GM19239 (cell line): ENCODE measurements at places on chromosomes 5 and 9.

DNA sequence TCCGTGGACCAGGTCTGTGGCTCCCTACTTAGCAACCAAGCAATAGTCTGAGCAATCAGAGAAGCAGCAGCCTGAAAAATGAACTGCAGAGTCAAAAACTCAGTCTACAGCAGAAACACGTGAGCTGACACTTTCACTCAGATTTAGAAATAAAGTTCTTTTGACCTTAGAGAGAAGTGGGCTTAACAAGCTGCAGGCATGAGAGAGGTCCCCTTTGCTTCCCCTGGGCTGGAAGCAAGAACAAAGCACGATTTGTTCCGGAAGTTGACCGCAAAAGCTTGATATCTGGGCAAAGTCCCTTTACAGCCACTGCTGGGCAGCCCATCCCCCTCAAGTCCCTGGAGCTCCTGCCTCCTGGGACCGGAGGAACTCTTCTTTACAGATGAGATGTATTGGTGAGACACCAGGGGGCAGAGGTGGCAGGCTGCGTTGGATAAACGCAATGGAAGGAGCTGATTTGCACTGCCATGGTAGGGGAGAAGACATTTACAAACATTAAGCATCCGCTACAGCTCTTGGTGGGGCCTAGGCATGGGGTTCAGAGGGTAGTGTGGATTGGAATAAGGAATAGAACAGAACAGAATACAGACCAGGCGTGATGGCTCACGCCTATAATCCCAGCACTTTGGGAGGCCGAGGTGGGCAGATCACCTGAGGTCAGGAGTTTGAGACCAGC, 5.8 kb upstream of the SOWAHA start:
- no peak for DNase-seq

DNA sequence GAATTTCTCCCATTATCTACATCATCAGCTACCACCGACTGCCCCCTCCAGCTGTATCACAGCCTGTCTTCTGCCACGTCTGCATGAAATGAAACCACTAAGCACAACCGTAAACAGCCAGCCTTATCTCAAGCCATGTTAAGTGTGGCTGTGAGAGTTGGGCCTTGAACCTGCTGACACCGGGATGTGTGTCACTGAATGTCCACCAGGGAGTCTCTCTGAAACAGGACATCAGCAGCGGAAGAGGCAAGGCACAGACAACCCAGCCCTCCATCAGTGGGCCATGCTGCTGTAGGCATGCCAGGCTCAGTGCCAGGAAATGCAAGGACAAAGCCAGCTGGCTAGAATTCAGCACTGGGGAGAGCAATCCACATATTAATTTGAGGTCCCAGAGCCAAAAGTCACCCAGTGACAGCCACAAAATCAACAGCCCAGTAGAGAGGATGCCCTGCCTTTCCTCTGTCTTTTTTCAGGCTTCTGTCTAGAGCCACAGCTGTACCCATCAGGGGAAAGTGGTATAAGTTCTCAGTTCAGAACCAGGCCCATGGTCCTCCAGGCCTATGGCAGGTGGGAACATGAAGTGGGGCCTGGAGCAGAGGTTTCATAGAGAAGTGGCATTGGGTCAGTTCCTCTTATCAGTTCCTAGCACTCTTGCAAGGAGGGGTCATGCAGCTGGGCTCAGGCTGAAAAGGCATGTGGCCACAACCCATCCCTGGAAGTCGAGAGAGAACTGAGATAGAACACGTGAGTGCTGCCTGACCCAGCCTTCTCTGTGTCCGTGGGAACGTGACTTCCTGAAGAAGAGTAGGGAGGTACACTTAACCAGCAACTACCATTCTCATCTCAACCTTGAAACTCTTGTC, 199.4 kb downstream of the ESM1 start:
- no peak for DNase-seq

DNA sequence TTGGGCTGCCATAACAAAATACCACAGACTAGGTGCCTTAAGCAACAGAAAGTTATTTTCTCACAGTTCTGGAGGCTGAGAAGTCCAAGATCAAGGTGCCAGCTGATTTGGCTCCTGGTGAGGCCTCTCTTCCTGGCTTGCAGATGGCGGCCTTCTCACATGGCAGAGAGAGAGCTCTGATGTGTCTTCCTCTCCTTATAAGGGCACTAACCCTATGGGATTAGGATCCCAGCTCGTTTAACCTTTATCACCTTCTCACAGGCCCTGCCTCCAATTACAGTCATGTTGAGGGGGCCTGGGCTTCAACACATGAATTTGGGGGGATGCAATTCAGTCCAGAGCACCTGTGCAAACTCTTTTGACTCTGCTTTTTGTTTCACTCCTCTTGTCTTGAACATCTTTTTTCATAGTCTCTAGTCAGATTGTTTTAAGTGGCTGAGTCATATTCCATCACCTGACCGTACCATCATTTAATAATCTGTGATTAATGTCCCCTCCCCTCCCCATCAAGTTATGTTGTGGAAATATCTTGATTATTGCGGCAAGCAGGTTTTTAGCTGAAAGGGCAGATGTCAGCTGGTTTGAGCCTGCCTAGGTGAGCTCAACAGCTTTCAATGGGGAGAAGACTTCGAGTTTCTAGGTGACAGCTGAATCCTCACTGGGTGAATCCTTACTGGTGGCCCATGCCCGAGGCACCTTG, 61.8 kb downstream of the NDFIP1 start:
- DNase-seq = no peak

DNA sequence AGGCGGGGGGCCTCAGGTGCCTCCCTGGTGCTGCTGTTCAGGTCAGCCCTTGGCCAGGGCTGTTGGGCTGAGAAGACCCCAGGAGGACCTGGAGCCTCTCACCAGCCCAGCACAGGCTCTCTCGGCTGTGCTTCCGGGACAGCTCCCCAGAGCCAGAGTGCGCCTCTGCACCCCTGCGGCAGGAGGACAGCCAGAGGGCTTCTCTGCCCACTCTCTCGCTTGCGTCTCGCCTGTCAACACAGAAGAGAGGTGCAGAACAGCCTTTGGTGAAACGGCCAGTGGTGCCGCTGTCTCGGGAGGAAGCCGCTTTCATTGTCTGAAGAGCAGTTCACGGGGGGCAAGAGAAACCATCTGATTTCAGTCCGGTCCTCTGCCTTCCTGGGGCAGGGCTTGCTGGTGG, 3.8 kb upstream of the NACC2 start:
- no peak for DNase-seq

DNA sequence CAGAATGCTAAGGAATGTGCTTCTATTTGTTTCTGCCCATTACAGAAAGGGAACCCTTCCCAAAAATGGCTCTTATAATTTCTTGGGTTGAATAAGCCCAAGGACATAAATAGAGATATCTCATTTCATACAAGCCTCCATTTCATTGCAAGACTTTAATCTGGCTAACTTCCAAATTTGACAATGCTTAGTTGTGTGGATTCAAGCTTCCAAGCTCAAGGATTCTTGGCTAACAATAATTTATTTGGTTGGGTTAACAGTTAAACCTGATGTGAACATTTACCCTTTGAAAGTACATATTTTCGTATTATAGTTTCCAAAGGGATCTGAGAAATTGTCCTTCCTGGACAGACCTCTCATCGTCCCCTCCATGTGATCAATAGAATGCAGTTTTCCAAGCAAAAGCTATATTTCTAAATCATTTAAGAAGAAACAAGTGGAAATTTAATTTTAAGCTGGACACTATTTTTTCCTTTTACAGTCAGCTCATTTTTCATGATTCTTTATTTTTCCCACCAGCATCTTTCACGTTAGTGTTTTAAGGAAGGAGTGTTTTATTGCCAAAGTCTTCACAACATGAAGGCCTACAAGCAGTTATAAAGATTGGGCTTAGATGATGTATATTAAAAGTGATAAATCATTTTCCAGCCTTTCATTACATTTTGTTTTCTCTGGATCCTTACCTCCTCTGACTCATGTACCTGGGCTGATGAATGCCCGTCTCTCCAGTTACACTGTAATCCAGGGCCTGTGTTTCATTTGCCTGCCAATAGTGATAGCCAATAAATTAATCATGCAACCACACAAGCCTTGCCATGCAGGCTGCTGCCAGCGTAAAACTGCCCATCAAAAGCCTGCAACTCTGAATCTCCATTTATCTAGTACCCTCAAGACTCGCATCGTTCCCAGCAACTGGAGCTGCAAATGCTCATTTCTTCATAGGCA, 176.7 kb downstream of the NTRK2 start:
- no peak for DNase-seq
